Upper lobe of right lung (tissue), 1 donor: ENCODE measurements at places on chromosomes 6 and 20.

GRCh38 chr20:22106308-22106938, 401.0 kb downstream of the PAX1 start:
- H3K36me3 ChIP-seq = no peaks in the 10 kb centered on the region
- H3K27ac ChIP-seq = no peak overlapping the region
- H3K27me3 ChIP-seq = no peaks in the 10 kb centered on the region
- H3K4me1 ChIP-seq = no peaks in the 10 kb centered on the region

DNA sequence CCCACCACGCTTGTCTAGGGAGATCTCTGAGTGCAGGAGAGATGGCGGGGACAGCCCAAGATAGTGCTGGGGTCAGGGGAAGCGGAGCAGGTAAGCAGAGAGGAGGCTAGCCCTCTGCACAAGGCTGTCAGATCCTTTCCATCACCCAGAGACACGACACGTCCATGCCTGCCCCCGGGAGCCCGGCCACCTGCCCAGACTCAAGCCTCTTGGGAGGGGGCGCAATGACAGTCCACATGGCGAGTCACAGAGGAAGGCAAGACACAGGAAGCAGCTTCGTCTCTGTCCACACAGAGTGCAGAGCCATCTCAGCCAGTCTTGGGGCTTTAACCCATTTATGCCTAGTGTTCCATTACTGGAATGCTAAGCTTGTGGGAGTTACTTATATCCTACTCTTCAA, 78.4 kb downstream of the PREX1 start:
- no peak for DNase-seq
- peaks cover 23% of the 10 kb centered on the region for H3K4me1 ChIP-seq
- no peaks in the 10 kb centered on the region for H3K27me3 ChIP-seq

GRCh38 chr6:85600713-85601313, 7.2 kb upstream of the SNX14 start:
- H3K36me3 ChIP-seq = no peaks in the 10 kb centered on the region
- no peak for DNase-seq
- H3K27me3 ChIP-seq = no peaks in the 10 kb centered on the region
- H3K4me1 ChIP-seq = no peaks in the 10 kb centered on the region

DNA sequence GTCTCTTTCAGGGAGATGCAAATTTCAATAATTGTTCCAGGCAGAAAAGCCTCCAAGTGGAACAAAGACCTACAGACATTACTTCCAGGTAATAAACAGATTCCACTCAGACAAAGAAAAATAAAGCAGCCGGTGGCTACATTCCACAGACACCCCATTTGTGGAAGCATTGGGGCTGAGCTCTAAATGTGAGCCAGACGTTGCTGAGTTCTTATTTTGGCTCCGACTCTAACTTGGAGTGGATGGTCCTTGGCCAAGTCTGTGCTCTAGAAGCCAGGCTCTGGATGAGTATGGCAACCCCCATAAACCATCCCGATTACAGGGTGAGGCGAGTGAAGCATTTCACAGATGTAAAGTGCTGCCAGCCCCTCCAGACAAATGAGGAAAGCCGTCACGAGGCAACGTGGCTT, 6.6 kb downstream of the TRAM2 start:
- H3K4me3 ChIP-seq = no peak overlapping the region
- H3K36me3 ChIP-seq = no peaks in the 10 kb centered on the region
- peaks cover 75% of the 10 kb centered on the region for H3K4me1 ChIP-seq
- H3K27me3 ChIP-seq = no peaks in the 10 kb centered on the region

GRCh38 chr6:101534386-101534785, 140.9 kb downstream of the GRIK2 start:
- H3K27ac ChIP-seq = no peak overlapping the region
- no peak for DNase-seq
- H3K36me3 ChIP-seq = no peaks in the 10 kb centered on the region

DNA sequence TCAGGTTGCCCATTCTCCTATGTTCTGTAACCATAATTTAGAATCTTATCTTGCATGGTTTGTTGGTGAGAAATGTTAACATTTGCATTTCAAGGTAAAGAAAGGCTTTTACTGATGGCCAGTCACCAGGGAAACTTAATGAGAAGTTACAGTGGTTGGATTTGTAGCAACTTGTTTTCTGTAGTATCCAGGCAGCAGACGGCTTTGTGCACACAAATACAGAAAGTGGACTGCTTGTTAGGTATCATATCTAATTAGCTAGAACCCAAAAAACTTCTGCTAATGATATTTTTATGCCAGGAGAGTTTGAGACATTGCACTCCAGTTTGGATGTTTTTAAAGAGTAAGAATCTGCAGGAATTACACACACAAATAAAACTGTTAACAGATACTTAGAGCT, 578.0 kb downstream of the DOK5 start:
- no peaks in the 10 kb centered on the region for H3K27me3 ChIP-seq
- H3K4me3 ChIP-seq = no peak overlapping the region
- H3K36me3 ChIP-seq = no peaks in the 10 kb centered on the region
- DNase-seq = no peak
- no peak overlapping the region for H3K27ac ChIP-seq
- H3K4me1 ChIP-seq = no peaks in the 10 kb centered on the region

GRCh38 chr20:47792021-47792618, 6.8 kb upstream of the SULF2 start:
- no peak for DNase-seq
- H3K4me1 ChIP-seq = peaks cover 2% of the 10 kb centered on the region
- H3K27ac ChIP-seq = no peak overlapping the region
- peaks cover 9% of the 10 kb centered on the region for H3K27me3 ChIP-seq

- DNase-seq = no peak
- H3K36me3 ChIP-seq = no peaks in the 10 kb centered on the region
- no peaks in the 10 kb centered on the region for H3K27me3 ChIP-seq
- H3K4me1 ChIP-seq = no peaks in the 10 kb centered on the region
- H3K27ac ChIP-seq = no peak overlapping the region
- H3K4me3 ChIP-seq = no peak overlapping the region
These were observed 179.3 kb downstream of the CARMIL1 start for GRCh38 chr6:25458485-25458884.

DNA sequence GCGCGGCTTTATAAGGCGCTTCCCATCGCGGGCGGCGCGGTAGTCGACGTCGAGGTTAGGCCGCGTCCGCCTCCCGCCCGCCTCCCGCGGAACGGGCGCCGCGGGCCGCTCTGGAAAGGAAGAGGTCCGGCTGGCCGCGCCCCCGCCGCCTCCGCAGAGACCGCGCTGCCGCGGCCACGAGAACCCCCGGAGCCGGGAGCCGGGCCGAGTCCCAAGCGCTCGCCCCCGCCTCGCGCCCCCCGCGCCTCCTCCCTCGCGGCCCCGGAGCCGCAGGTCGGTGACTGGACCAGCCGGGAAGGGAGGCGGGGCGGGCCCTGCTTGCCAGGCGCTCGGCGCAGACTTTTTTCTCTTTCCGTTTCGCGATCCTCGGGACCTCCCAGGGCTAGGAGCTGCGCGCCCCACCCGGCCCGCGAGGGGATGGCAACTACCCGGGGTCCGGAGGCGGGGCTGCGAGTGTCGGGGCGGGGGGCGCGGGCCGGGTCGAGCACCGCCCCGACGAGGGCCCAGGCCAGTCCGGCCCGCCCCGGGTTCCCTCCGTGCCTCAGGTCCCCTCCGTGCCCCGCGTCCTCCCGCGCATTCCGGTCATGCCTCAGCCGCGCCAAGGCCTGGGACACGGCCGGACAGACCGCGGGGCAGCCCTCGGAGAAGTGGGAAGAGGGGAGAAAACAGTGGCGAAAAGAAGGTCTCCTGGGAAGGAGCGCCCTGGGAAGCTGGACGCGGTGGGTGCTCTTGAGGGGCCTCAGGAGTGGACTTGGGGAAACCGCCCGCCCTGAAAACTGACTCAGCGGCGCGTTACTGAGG, 417 bp upstream of the PXDC1 start:
- H3K4me1 ChIP-seq = peaks cover 36% of the 10 kb centered on the region
- H3K4me3 ChIP-seq = peak overlapping the region; percentile 81
- H3K27ac ChIP-seq = peak overlapping the region; percentile 98
- no peaks in the 10 kb centered on the region for H3K36me3 ChIP-seq

GRCh38 chr6:15368873-15369272, 123.0 kb downstream of the JARID2 start:
- H3K36me3 ChIP-seq = no peaks in the 10 kb centered on the region
- H3K27me3 ChIP-seq = no peaks in the 10 kb centered on the region
- H3K4me3 ChIP-seq = no peak overlapping the region
- H3K27ac ChIP-seq = no peak overlapping the region

DNA sequence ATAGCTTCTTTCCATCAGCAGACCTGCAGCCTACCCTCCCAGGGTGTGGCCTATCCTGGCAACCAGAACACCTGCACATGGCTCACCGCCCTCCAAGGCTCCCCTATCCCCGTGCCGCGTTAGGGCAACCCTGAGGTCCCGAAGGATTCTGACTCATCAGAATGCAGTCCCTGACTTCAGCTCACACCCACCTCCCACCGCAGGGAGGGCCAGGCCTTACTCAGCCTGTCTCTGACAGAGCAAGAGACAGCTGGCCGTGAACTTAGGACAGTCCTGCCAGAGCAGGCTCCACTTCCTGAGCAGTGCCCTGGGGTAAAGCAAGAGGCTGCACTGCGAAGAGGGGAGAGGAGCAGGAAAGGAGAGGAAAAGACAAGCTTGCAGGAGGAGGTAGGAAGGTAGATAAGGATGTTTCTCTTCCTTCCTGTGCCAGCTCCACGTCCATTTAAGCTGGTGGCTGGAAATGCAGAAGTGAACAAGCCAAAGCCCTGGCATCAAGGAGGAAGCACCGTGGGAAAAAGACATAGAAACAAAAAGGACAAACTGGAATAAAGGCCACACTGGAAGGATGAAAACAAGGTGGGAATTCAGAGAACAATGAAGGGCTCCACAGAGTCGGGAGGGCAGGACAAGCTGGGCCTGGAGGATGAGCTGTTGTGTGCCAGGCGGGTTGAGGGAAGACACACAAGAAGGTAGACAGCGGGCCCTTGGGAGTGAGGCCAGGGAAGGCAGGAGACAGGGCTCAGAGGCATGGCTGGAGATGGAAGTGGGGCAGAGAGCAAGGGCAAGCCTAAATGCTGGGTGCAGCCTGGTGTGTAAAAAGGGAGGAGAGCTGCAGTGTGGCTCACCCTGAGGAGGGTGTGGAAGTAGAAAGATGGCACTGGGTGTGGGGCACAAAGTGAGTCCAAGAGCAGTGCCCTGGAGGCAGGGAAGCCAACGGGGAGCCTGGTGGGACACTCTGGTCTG, 102.7 kb downstream of the SLC23A2 start:
- no peak for DNase-seq
- H3K27ac ChIP-seq = no peak overlapping the region
- H3K4me3 ChIP-seq = no peak overlapping the region
- H3K27me3 ChIP-seq = no peaks in the 10 kb centered on the region
